ENCODE measurements at places on chromosomes 11 and 22. TPM values are rescaled to one million over a fixed set of nuclear protein-coding genes. Genes with fewer than 3 reads are reported as not detected.

PLAAT5 gene
- 1.3 TPM for polyA plus RNA-seq

SLCO2B1 gene
- polyA plus RNA-seq: 30.7 TPM

ADM2 gene
- 0.45 TPM for polyA plus RNA-seq

GRCh38 chr11:33128739-33129138 is 32.5 kb downstream of the CSTF3 start:
- no peaks in the 10 kb centered on the region for H3K36me3 ChIP-seq
- H3K4me1 ChIP-seq: no peaks in the 10 kb centered on the region
- H3K27me3 ChIP-seq: no peaks in the 10 kb centered on the region
- no peak overlapping the region for H3K27ac ChIP-seq

GRCh38 chr11:61062181-61062930 is 39.9 kb upstream of the CD5 start:
- no peaks in the 10 kb centered on the region for H3K36me3 ChIP-seq
- H3K4me3 ChIP-seq: no peak overlapping the region
- no peaks in the 10 kb centered on the region for H3K4me1 ChIP-seq
- no peaks in the 10 kb centered on the region for H3K27me3 ChIP-seq
- DNase-seq: no peak

DNA sequence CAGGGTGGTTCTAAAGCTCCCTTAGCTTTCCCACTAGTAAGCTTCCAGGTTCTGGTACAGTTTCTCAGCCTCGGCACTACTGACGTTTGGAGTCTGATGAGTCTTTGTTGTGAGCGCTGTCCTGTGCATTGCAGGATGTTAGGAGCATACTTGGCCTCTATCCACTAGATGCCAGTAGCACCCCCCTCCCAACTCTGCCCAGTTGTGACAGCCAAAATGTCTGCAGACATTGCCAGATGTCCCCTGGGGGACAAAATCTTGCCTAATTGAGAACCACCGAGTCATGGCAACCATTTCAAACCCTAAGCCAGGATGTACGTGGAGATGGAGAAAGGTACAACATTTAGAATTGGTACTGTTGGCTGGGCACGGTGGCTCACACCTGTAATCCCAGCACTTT is 68.7 kb downstream of the PTPRJ start:
- H3K4me1 ChIP-seq: peaks cover 86% of the 10 kb centered on the region
- no peaks in the 10 kb centered on the region for H3K36me3 ChIP-seq
- DNase-seq: no peak
- H3K27me3 ChIP-seq: no peaks in the 10 kb centered on the region
- no peak overlapping the region for H3K4me3 ChIP-seq
- no peak overlapping the region for H3K27ac ChIP-seq

DNA sequence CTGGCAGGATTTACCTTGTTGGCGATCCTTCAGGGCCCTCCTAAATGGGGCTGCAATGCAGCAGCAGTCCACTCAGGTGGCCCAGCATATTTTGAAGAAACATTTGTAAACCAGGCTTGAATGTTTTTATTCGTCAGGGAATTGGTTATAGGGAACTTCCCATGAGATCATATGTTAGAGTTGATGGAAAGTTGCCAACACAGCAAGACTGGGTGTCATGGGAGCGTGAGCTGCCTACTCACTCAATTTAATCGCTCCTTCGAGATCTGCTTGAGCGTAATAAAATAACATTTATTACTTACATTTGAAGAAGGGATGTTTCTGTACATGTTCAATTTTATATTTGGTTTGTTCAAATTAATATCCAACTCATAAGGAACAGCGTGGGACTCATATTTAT is 19.4 kb downstream of the OR2AT4 start:
- H3K4me3 ChIP-seq: no peak overlapping the region
- H3K27me3 ChIP-seq: peaks cover 15% of the 10 kb centered on the region
- DNase-seq: no peak
- no peaks in the 10 kb centered on the region for H3K36me3 ChIP-seq
- no peak overlapping the region for H3K27ac ChIP-seq

DNA sequence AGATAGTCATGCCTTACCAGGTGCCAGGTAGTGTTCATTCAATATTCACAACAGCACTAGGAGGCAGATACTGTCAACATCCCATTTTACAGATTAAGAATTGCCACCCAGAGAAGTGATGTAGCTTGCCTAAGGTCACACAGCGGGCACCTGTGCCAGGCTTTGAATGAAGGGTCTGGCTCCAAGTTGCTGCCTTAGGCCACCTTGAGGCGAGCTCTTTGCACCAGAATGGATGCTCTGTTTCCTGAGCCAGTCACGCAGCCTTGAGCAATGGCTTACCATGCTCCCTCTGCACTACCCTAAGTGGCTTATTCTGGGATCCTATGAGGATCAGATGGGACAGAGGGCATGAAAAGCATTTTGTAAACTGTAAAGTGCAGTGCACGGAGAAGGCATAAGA is 25.1 kb upstream of the TIMP3 start:
- H3K4me1 ChIP-seq: peaks cover 4% of the 10 kb centered on the region
- no peak for DNase-seq
- no peaks in the 10 kb centered on the region for H3K27me3 ChIP-seq
- H3K27ac ChIP-seq: no peak overlapping the region

DNA sequence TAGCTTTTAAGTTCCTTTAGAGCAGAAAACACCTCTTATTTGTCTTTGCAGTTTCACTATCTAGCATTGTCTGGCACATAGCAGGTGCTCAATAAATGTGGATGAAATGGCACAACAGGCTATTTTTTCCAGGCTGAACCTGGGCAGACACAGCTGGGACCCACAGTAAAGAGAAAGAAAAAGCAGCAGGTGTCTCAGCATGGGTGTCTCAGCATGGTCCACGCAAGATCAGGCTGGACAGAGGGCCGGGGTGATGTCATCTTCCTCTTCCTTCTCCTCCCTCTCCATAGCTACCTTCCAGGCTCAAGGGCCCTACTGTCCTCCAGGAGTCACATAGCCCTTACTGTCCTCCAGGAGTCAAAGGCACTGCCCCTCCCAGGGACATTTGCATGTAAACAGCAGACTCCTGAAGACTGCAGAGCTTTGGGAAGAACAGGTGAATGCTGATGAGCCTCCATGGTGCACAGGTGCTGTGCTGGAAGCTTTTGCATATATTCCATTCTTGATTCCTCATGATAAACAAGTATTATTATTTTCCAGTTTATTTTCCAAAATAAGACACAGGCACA is 65.2 kb downstream of the DSCAML1 start:
- no peaks in the 10 kb centered on the region for H3K27me3 ChIP-seq
- H3K27ac ChIP-seq: no peak overlapping the region
- DNase-seq: no peak

- DNase-seq: no peak
- no peaks in the 10 kb centered on the region for H3K36me3 ChIP-seq
- no peak overlapping the region for H3K27ac ChIP-seq
- no peak overlapping the region for H3K4me3 ChIP-seq
Measured at GRCh38 chr11:97742717-97743116, 1278.0 kb upstream of the CNTN5 start.

- no peak for DNase-seq
- H3K36me3 ChIP-seq: peaks cover 71% of the 10 kb centered on the region
- H3K4me1 ChIP-seq: peaks cover 13% of the 10 kb centered on the region
Measured at GRCh38 chr11:65537620-65538231, 12.8 kb downstream of the SCYL1 start.

DNA sequence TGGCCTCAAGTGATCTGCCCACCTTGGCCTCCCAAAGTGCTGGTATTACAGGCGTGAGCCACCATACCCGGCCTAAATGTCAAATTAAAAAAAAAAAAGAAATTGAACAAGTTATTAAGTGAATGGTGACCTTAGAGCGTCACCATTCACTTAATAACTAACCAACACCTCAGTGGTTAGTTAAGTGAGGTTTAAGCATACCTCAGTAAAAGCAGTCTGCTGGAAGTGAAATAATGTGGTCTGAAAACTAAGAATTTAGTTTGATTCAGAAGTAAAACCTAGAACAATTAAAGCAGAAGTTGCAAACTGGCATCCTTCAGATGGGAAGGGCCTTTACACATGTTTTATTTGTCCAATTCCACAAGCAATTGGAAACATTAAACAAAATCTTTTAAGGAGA is 71.5 kb downstream of the FCHSD2 start:
- H3K36me3 ChIP-seq: no peaks in the 10 kb centered on the region
- H3K27me3 ChIP-seq: no peaks in the 10 kb centered on the region
- no peak overlapping the region for H3K4me3 ChIP-seq

DNA sequence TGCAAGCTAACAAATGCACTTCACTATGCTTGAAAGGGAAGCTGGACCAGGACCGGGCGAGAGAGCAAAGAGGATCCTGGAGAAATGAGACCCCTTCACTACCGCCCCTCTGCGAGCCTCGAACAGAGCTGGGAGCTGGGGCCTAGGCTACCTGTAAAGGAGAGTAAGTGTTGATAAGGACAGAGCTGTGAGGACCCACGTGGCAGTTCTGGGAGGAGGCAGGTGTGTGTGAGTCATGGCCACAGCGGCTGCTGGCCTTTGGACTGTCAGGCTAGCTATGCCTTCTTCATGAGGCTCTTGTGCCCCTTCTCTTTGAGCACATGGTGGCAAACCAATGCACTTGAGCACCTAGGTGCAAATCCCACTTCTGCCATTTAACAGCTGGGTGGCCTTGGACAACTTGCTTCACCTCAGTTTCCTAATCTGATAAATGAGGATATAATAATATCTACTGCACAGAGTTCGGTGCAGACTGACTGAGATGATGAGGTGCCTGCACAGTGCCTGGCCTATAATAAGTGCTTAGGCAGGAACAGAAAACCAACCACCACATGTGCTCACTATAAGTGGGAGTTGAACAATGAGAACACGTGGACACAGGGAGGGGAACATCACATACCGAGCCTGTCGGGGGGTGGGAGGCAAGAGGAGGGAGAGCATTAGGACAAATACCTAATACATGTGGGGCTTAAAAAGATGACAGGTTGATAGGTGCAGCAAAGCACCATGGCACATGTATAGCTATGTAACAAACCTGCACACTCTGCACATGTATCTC is 35.3 kb upstream of the KCNJ11 start:
- H3K36me3 ChIP-seq: no peaks in the 10 kb centered on the region
- H3K27ac ChIP-seq: no peak overlapping the region
- DNase-seq: no peak
- H3K27me3 ChIP-seq: peaks cover 21% of the 10 kb centered on the region
- no peak overlapping the region for H3K4me3 ChIP-seq

- H3K4me1 ChIP-seq: no peaks in the 10 kb centered on the region
- H3K36me3 ChIP-seq: no peaks in the 10 kb centered on the region
- H3K27ac ChIP-seq: no peak overlapping the region
- no peaks in the 10 kb centered on the region for H3K27me3 ChIP-seq
- no peak overlapping the region for H3K4me3 ChIP-seq
Measured at GRCh38 chr11:114616516-114616915, 20.9 kb upstream of the NXPE4 start.

DNA sequence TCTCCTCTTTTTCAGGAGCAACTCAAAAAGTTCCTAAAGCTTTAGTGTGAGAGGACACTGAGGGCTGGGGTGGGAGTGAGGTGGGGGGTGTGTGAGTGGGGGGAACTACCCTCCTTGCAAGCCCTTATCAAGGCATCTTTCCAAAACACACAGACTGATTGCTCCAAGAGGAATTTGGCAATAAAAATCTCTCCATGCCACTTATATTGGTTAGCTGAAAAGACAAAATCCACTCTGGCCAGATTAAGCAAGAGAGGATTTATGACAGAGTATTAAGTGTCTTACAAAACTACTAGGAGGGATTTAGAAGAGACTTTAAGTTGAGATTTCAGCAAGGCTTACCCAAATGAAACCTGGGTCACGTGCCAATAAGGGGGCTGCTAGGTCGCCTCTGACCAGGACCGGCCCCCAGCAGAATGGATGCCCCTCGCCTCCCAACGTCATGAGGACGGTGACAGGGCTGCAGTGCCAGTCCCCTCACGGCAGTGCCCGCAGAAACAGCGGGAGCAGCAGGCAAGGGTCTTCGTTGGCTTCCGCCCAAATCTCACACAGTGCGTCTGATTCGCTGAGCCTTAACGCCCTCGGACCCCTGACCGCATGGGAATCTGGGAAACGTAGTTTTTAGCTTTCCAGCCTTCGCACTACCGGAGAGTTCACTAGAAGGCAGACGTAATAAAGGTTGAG is 22.1 kb upstream of the CTR9 start:
- H3K4me3 ChIP-seq: no peak overlapping the region
- peaks cover 7% of the 10 kb centered on the region for H3K4me1 ChIP-seq
- no peaks in the 10 kb centered on the region for H3K36me3 ChIP-seq
- H3K27ac ChIP-seq: peak overlapping the region; percentile 19

DNA sequence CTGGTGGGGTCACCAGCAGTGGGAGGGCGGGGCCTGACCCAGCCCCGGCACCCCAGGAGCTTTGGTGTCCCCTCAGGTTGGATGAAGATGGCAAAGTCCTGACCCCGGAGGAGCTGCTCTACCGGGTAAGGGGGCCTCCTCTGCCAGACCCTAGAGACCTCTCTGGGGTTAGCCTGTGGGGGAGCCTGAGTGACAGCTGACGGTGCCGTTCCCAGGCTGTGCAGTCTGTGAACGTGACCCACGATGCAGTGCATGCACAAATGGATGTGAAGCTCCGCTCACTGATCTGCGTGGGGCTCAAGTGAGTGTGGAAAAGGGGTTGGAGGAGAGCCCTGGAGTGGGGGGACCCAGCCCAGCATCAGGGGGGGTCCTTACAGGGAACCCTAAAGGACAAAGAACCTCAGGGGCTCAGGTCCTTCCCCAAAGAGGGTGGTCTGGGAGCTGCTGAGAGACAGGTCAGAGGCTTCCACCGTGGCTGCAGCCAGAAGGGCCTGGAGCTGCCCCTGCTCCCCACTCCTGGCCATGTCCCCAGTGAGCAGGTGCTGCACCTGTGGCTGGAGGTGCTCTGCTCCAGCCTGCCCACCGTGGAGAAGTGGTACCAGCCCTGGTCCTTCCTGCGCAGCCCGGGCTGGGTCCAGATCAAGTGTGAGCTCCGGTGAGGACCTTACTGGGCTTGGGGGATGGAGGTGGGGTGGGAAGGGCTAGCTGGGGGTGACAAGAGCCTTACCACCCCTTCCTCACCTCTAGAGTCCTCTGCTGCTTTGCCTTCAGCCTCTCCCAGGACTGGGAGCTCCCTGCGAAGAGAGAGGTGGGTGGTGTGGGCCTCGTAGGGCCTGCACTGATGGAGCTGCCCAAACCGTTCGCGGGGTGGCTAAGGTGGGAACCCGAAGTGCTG is 38.6 kb downstream of the SGSM3 start:
- H3K36me3 ChIP-seq: no peaks in the 10 kb centered on the region
- no peaks in the 10 kb centered on the region for H3K27me3 ChIP-seq
- H3K4me3 ChIP-seq: no peak overlapping the region
- no peak overlapping the region for H3K27ac ChIP-seq

DNA sequence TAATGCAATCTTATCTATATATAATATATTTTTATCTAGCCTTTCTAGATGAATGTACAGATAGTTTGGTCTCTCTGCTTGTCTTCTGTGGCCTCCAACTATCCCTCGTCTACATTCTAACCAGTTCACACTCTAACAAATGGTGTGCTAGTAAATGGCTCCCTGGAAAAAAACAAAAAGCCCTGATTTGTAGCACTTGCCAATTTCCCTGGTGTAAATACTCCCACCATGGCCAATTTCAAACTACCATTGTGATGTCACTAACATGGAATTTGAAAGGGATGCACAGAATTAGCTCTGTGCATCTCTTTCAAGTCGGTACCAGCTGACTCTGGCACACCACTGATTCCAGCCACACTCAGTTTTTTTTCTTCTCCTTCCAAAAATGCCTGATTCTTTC is 154.6 kb downstream of the MYO18B start:
- DNase-seq: no peak
- no peaks in the 10 kb centered on the region for H3K36me3 ChIP-seq
- H3K27me3 ChIP-seq: no peaks in the 10 kb centered on the region
- H3K4me3 ChIP-seq: no peak overlapping the region
- no peaks in the 10 kb centered on the region for H3K4me1 ChIP-seq

Measured in left lung (tissue), 14 donors.